ENCODE measurements at places on chromosomes 2 and 18.

DNA sequence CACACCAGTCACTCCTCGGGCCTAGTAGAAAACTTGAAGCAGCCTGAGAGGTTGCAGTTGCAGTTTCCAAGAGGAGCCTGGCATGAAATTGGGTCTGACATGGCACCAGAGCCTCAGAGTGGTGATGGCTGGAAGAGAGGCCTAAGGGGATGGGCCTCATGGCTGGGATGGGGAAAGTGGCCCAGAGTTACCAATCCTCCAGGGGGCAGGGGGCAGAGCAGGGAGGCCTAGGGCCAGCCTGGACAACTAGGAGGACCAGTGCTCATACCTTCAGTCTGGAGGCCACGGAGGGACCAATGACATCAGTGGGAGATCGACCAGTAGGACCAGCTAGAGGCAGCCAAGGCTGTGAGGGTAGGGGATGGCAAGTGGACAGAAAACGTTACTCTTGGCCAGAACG is 15.1 kb upstream of the ADCY3 start:
- DNase-seq: no peak

DNA sequence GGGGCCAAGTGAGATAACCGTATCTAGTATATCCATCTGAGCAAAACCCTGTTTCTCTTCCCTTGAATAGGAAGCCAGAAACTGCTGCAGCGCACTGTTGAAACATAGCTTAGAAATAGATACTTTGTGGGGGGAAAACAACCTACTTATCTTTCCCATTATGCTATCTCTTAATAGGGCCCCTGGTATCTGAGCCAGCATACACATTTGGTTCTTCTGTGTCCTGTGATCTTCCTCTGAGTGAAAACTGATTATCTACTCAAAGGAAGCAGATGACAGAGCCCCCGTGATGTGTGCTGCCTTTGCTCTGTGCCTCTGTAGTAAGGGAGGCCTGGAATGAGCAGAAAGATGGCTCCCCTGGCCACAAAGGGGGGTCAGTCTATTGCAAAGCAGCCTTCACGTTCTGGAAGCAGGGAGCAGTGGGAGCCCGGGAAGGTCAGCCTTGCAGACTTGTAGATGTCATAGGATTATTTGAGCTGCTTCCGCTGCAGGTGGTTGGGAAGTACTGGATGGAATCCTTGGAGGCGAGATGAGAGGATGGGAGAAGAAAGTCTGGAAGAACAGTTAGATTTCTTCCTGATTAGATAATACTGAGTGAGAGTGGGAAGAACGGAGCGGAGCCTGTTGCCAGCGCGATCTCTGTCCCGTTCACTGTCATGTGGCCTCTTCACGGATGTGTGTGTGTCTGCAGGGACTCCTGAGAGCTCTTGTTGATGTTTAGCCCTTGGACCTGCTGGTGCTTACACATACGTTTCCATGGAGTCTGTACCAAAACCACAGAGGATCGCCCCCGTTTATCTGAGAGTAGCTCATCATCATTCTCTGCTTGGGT is 150.1 kb downstream of the AGAP1 start:
- DNase-seq: no peak

DNA sequence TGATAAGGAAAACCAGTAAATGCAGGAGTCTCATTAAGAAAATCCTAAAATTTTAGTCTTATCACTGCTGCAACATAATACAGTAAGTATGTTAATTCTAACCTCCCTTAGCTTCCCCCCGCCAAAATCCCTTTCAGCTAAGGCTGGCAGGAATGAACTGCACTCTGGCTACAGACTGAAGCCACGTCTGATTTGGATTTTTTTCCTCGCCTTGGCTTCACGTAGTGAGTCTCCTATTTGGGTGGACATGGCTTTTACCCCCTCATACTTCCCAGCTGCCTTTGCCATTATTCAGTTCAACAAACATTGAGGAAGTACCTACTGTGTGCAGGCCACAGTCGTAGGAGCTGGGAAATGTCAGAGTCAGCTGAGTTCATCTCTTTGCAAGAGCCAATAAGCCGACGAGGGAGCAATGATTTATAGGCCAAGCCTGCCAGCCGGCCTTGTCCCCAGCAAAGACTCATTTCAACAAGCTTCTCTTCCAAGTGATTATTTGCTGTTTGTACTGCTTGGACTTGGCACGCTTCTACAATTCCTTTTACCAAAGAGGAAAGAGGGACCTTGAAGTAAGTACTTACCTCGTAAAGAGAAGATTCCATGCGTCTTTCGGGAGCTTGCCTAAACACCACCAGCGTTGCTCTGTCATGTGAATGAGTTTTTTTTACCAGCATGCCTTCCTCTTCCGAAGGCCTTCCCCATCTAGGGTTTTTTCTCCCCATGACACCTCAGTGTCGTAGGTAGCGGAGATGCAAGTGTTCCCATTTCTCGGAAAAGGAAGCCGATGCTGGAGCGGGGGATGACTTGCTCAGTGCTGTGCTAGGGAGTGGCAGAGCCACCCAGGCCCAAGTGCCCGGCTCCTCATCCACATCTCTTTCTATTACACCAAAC is 138.6 kb downstream of the KLHL29 start:
- DNase-seq: no peak

- no peak for DNase-seq
Measured at GRCh38 chr2:153890576-153890975, 18.9 kb downstream of the GALNT13 start.

DNA sequence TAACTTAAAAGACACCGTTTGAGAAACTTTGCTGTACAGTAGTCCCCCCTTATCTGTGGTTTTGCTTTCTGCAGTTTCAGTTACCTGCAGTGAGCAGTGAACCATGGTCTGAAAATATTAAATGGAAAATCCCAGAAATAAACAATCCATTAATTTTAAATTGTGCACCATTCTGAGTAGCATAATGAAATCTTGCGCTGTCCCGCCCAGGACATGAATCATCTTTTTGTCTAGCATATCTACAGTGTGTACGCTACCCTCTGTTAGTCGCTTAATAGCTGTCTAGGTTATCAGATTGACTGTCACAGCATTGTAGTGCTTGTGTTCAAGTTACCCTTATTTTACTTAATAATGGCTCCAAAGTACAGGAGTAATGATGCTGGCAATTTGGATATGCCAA is 6.1 kb downstream of the ARPC2 start:
- DNase-seq: no peak

DNA sequence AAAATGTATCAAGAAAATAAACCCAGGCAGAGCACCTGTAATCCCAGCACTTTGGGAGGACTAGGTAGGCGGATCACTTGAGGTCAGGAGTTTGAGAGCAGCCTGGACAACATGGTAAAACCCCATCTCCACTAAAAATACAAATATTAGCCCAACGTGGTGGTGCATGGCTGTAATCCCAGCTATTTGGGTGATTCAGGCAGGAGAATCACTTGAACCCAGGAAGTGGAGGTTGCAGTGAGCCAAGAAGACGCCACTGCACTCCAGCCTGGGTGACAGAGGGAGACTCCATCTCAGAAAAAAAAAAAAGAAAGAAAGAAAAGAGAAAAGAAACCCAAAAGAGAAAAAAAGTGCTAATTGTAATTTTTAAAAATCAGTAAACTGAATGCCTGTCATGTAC is 41.4 kb downstream of the DDX18 start:
- DNase-seq: no peak

GRCh38 chr2:224039770-224040440 is 819 bp upstream of the SERPINE2 start:
- DNase-seq: no peak

GRCh38 chr2:634636-635388 is 42.4 kb downstream of the TMEM18 start:
- no peak for DNase-seq

- DNase-seq: no peak
Measured at GRCh38 chr2:112959109-112959812, 18.5 kb upstream of the IL36G start.

- DNase-seq: no peak
Measured at GRCh38 chr2:54669677-54670484, 53.6 kb upstream of the EML6 start.

DNA sequence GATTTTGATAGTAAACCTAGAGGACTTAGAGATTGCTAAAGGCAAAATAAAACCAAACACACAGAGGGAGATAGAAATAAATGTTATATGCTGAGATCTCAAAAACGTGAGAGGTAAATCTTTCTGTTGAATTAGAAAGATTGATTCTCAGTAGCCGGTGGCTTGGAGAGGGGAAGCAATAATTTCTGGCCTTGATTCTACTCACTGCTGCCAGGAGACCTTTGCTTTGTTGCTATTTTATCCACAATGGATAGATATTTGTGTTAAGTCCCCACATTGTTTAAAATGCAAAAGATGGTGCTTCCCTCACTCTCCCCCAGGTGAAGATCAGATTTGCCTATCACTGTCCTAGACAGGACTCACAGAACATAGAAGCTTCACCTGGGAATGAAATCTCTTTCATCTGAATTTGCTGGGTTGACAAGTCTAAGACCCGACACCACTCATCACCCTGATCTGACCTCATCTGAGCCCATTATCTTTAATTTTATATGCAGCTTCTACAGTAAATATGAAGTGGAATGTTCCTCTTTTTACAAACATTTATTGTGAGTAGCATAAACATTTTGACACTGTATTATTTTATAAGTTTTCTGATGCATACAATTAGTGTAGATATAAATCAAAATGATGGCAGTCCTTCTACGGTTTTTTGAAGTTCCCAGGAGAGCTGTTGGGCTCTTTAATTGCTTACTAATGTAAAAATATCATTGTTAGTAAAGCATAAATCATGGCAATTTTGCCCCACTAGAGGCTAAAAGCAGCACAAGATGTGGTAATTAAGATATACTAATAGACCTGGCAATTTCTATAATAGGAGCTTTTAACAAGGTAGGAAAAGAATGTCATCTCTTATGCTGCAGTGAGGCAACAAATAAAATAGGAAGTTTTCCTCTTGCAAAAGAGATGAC is 149.7 kb downstream of the DCC start:
- DNase-seq: no peak

DNA sequence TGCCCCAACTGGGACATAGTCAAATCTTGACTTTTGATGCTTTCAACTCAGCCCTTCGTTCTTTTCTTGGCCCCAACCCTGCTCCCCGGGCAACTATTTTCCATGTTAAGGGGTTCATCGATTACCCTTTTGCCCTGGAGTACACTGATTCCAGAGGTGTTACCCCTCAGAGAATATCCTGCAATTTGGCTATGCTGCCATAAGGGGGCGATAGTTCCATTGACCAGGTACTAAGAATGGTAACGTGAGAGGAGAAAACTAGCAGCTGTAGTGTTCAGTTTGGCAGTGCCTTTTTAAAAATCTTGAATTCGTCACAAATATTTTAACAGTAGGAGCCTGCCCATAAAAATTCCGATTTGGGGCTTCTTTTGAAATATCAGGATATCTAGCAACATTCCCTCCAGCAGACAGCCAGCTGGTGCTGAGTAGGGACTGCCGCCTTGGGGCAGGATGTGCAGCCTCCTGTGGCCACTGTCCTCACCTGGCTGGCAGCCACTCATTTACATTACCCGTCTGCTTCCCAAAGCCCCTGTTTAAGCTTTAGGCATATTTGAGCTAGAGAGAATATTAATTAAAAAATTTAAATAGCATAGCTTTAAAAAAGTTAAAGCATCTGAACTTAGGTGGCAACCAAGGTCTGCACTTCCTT is 146.3 kb upstream of the SKOR2 start:
- DNase-seq: peak; percentile 16

GRCh38 chr2:56130463-56131070 is 53.2 kb upstream of the CCDC85A start:
- peak; percentile 8 for DNase-seq

All from OCI-LY7 (cell line).